ENCODE measurements at places on chromosomes 6 and 20.

- DNase-seq = no peak
These were observed 41.5 kb upstream of the ZNFX1 start for GRCh38 chr20:49319208-49319809.

- DNase-seq = no peak
These were observed 46.5 kb upstream of the MLN start for GRCh38 chr6:33850296-33850695.

- no peak for DNase-seq
These were observed 222.8 kb downstream of the ALDH8A1 start for GRCh38 chr6:134727081-134727480.

GRCh38 chr6:7881765-7882500 lies 28.7 kb downstream of the TXNDC5 start:
- no peak for DNase-seq

- no peak for DNase-seq
These were observed 182.3 kb upstream of the CDYL start for GRCh38 chr6:4593951-4594350.

Data from urothelium cell line (cell line).